SHP77 treated with DMSO at 0.1 percent for 48 hours (cell line): ENCODE measurements at places on chromosomes 3 and 15.

- no peak for DNase-seq
These were observed 55.8 kb downstream of the DAPK2 start for GRCh38 chr15:63990454-63990853.

DNA sequence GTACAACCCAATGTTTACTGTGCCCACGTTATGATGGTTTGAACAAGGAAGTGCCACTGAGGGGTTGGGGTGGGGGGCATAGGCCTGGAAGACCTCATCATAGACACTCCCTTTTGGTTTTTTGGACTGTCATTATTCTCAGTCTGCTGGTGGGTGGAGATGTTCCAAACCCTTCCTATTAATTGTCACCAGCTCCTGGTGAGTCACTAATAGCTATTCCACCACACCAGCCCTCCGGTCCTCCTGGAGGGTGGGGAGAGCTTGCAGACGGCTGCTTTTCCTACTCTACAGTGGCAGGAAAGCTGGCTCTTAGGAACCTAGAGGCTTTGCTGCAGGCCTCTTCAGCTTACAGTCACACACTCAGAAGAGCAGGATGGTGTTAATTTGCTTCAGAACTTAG, 9.0 kb upstream of the COPG1 start:
- DNase-seq = no peak

- DNase-seq = no peak
These were observed 59.4 kb upstream of the CD47 start for GRCh38 chr3:108150200-108150599.

GRCh38 chr15:72271895-72272212, 500 bp downstream of the PARP6 start:
- DNase-seq = no peak

- no peak for DNase-seq
These were observed 37.4 kb downstream of the EBLN2 start for GRCh38 chr3:73098873-73099272.

DNA sequence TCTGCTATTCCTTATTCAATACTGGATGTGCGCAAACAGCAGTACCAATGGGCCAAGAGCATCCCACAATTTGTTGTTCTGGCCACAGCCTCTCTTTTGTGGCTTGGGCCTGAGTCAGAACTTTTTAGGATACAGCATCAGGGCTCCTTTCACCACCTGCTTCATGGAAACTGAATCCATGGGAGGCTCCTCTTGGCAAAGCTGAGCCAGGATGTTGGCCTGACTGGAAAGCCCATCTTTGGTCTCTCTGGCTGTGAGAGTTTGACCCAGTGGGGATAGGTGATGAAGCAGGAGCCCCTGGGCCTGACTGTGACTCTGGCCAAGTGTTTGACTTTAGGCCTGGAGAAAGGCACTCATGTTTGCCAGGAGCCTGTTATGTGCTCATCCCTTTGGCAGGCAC, 27.6 kb downstream of the IL16 start:
- DNase-seq = no peak

- DNase-seq = no peak
These were observed 225.6 kb downstream of the TBL1XR1 start for GRCh38 chr3:176971613-176972174.

DNA sequence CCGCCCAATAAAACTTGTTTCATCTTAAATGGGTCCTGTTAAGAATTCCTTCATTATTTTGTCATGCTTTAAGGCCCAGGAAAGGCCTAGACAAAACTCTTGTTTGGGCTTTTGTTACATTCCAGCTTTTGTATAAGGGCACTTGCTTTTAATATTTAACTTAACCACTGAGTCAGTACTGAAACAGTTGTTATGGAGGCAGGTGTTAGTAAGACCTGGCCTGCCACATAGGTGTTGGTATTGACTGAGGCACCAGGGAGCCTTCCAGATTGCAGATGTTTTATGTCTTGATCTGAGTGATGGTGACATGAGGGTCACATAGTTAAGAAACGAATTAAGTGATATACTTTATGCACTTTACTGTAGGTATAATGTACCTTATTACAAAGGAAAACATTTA, 274.9 kb upstream of the TGFBR2 start:
- DNase-seq = no peak

GRCh38 chr3:155441506-155441905, 148.0 kb upstream of the STRIT1 start:
- no peak for DNase-seq

DNA sequence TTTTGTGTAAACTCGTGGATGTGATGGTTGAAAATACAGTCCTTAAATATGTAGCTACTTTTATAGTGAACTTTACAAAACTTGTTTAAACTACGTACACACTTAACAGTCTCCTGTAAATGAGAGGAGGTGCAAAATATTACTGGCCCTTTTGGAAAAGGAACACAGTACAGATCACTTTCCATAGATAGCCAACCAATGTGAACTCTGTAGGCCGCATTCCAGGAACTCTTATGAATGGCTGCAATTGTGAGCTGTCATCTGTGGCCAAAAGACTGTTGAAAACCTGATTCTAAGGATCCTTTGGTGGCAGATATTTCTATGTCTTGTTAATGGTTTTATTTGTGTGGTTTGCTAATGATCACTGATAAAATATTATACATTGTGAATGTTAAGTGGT, 6.2 kb downstream of the TSC22D2 start:
- DNase-seq = no peak

- DNase-seq = peak; percentile 92
These were observed 12.8 kb downstream of the IQGAP1 start for GRCh38 chr15:90400759-90401314.

DNA sequence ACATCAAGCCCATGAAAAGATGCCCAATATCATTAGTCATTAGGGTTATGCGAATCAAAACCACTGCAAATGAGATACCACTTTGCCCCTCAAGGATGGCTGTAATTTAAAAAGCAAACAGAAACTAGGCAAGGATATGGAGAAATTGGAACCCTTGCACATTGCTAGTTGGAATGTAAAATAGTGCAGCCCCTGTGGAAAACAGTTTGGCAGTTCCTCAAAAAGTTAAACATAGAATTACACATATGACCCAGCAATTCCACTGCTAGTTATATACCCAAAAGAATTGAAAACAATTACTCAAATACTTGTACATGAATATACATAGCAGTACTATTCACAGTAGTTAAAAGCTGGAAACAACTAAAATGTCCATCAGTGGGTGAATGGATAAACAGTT, 186.8 kb upstream of the CGNL1 start:
- no peak for DNase-seq

DNA sequence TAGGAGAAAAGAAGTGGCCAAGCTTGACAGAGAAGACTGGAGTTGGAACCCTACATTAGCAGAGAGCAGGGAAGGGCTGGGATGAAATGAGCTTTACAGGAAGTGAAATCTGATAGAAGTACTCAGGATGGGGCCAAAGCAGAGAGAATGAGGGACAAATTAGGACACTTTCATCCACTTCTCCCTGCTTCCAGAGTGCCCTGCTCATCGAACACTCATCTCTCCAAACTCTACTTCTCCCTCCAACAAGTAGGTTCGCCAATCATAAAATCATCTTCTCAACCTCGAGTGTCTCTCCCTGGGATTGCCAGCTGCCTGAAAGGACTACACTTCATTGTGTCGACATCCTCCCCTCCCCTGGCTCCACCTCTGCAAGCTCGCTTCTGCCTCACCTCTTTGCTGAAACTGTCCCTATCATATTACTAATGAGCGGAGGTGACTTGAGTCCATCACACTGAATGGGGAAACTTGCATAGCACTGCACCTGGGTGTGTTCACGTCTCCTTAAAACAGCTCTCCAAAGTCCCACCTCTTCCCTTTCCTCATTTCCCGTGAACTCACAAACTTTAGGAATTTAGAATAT, 365.8 kb downstream of the FOXP1 start:
- peak; percentile 71 for DNase-seq

- no peak for DNase-seq
These were observed 149.1 kb upstream of the CD96 start for GRCh38 chr3:111392894-111393398.

- peak; percentile 26 for DNase-seq
These were observed 69.9 kb upstream of the GOLIM4 start for GRCh38 chr3:168165390-168166269.

DNA sequence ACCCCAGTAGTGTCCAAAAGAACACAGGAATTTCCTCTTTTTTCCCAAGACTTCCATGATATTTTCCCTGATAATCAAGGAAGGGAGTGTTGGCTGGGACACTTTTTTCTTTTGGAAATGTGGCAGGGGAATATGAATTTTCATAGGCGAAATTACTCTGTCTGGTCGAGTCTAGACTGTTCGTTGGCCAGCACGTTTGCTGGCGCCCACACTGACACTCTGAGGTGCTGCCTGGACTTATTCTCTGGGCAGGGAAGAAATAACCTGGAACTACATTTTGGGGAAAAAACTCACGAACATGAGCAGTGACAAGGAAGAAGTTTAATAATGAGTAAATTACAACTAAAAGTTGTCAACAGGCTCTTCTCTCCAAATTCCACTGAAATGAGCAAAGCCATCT, 209.3 kb upstream of the CTDSPL start:
- DNase-seq = no peak

GRCh38 chr3:67858492-67858891, 204.1 kb upstream of the SUCLG2 start:
- DNase-seq = no peak

GRCh38 chr15:98609144-98609852, 39.0 kb upstream of the IGF1R start:
- no peak for DNase-seq

GRCh38 chr3:126261037-126261436, 80.7 kb upstream of the ALDH1L1 start:
- no peak for DNase-seq

DNA sequence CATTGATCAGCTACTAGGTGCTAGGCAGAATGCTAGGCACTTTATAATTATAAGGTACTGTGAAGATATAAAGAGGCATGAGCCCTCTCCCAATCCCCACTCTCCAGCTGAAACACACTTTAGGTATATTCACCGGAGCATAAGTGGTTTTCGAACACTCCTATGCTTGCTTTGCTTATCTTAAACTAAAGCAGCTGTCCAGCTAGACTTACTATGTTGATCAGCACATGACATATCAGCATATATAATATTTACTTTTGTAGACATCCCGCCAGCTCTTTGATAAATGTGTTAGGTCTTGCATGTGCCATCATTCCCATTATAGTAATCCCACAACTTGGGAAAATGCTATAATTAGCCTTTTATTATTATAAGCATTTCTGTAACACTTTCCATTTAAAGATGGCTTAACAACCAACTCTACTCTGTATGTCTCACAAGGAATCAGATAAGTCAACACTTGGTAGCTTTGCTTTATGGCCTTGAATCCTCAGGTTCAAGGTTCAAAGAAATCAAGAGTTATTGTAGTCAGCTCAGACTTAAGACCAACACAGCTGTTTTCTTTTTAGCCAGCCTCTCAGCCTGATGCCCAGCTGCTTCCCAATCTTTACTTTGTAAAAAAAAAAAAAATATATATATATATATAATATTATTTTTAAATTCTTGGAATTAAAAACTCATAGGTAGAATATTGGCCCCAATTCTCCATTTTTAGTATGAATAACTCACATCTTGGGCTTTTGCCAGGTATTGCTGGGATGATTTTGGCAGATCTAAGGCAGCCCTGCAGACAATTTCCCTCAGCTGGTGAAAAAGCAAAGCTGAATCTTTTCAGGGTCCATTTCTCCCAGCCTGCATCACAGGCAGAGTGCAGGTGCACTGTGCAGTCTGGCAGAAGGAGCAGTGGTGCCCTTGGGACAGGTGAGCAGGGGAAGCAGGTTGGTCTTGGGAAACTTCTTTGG, 104.2 kb downstream of the THRB start:
- DNase-seq = no peak

DNA sequence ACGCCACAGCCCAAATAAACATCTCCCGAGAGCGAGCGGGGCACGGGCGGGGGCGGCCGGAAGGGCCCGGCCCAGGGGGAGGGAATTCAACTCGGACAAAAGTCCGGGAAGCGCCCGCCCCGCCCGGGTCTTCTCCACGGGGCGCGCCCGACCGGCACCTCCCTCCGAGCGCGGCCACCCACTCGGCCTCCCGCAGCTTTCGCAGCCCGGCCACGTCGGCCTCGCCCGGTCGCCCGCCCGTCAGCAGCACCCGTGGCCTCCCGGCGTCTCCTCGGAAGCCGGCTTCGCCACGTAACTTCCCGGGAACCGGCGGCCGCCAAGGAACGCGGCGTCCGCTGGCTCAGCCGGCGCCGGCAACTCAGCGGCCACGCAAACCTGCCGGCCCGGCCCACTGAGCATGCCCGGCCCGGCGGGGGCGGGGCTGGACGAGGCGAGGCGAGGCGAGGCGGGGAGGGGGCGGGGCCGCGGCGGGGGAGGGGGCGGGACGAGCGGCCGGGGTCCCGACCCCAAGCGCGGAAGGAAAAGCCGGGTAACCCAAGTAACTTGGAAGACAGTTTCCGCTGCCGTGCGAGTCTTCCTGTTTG, at the start of gene TJP1:
TJP1 (minus strand) TSS at position 369 of the 584 bp plus-strand sequence. CDS start 440 bp downstream, outside the sequence.
- DNase-seq = peak; percentile 29

- no peak for DNase-seq
These were observed 29.5 kb upstream of the THRB start for GRCh38 chr3:24523988-24524727.

DNA sequence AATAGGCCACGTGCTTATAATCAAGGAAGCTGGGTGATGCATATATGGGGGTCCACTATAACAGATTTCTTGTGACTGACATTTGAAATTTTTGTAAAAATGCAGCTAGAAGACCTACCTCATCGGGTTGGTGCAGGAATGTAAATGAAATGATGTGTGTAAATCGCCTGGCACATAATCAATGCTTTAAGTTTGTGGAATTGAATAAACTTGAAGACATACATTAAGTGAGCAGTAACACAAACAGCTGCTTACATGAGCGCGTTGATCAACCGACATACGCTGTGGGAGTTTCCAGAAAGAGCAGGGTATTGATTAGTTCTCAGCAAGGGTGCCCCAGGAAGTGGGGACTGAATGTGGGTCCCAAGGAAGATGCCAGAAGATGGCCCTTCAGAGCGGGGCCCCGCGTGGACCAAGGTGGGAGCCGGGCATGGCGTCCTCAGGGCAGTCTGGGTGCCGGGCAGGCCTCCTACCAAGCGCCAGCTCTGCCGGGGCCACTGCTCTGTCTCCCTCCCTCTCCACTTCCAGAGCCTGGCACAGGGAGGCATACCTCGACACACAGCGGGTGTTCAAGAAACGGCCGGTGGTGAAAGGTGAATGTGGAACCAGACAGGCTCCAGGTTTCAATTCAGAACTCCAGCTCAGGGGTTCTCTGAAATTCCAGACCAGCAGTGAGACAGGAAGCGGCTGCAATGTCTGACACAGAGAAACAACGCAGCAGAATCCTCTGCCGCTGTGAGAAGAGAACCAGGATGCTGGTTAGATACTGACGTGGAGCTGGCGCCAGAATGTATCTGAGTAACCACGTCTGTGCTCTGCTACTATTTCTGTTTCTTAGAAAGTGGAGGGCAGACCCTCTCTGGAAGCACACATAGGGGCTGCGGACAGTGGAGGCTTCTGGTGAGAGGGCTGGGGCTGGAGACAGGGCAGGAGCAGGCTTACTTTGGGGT, 12.6 kb downstream of the BFSP2 start:
- peak; percentile 74 for DNase-seq

GRCh38 chr3:60916546-60916945, 334.7 kb downstream of the FHIT start:
- no peak for DNase-seq

- no peak for DNase-seq
These were observed 51.9 kb upstream of the KLF13 start for GRCh38 chr15:31274496-31275330.
